Glutamatergic neuron (in vitro differentiated cells): ENCODE measurements at places on chromosomes 16 and 17.

- DNase-seq = no peak
These were observed 58.7 kb downstream of the PLXDC1 start for GRCh38 chr17:39092692-39093230.

DNA sequence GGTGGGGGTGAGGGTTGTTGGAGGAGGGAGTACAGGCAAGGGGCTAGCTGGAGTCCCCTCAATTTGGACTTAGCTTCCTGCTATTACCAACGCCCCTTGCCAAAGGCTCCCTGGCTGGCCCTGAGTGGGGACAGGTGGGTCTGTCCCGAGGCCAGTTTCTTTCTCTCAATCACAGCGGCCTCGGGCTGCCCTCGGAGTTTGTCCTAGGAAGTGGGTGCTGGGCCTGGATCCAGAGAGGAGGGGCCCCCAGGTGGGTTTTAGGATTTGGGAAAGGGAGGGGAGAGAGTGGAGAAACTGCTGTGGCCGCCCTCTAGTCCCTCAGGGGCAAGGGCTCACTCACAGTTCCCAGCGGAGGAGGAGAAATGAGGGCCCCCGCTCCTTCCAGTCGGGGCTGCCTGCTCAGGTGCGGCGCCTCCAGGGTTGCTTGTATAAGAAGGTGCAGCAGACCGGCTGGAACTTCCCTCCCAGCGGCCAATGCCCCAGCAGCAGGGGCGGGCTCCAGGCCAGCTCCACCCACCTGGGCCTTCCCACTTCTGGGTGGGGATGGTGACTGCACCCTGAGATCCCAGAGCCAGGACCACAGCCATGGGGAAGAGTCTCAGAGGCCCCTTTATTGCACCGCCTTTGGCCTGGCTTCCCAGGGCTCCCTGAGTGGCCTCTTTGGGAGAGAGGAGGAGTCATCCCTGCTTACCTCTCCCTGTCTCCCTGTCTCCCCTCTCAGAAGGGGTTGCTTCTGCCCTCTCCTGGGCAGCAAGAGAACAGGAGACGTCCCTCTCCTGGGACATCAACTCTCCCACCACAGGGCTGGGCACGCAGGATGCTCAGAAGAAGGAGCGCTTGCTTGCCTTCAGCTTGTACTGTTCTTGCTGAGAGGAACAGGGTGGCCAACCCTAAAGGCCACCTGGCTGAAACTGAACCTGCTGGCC is 112.0 kb upstream of the SMURF2 start:
- no peak for DNase-seq

GRCh38 chr16:79215289-79215688 is 385.2 kb downstream of the MAF start:
- no peak for DNase-seq

DNA sequence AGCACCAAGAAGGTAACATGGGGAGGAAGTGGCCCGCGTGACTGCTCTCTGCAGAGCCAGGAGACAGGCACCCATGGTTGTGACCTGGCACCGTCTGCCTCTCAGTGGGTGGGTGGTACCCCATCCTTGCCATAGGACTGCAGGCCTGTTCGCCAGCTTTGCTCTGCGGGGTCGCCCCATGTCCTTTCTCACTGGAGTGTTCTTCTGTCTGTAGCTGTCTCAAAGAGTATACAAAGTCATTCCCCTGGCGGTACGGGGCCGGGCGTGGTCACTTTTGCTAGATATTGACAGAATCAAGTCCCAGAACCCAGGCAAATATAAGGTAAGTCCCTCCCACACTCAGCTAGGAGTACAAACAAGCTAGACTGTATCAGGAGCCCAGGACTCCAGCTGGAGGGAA is 6.0 kb downstream of the TBC1D26 start:
- DNase-seq = no peak

DNA sequence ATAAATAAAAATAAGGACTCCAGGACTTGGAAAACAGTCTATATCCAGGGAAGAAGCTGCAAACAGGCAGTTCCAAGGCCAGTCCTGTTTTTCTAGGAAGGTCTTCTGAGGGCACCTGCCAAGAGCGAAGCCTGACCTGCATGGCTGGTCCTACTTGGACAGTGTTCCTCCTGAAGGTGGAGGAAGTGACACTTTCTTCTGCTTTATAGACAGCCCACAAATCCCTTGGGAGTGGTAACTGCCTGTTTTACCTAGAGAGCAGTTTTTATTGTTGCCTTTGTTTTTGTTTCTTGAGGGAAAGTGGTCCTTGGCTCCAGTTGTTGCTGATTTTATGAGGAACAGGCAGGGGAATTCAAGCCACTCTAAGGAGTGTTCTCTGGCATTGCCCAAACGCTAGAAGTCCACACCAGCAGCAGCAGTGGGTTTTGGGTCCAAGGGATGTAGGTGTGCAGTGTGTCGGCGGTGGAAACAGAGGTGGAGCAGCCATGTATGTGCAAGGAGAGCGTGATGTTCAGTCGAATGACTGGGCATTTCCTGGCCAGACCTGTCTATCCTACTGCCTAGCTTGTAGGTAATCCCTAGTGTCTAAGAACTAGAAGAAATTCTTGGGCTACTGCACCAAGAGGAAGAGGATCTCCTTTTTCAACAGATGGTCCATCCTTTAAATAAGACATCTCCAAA is 35.3 kb downstream of the LDHD start:
- DNase-seq = no peak

GRCh38 chr16:81695321-81696165 is 83.5 kb upstream of the PLCG2 start:
- no peak for DNase-seq

DNA sequence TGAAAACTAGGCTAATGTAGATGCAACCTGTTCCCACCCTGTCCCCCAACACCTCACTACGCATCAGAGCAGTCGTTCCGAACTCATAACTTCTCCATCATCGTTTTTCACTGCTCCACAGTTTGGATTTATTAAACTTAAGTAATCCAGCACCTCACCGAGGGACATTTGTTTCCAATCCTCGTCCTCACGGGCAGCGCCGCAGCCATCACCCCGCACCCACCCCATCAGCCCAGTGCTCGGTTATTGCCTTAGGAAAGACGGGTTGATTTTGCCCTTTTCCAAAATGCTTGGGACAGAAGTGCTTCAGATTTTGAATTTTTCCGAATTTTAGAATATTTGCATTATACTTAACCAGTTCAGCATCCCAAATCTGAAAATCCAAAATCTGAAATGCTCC is 71.0 kb upstream of the DOC2B start:
- no peak for DNase-seq
